ENCODE measurements at places on chromosomes 5 and 9. TPM values are rescaled to one million over a fixed set of nuclear protein-coding genes. Genes with fewer than 3 reads are reported as not detected.

DNA sequence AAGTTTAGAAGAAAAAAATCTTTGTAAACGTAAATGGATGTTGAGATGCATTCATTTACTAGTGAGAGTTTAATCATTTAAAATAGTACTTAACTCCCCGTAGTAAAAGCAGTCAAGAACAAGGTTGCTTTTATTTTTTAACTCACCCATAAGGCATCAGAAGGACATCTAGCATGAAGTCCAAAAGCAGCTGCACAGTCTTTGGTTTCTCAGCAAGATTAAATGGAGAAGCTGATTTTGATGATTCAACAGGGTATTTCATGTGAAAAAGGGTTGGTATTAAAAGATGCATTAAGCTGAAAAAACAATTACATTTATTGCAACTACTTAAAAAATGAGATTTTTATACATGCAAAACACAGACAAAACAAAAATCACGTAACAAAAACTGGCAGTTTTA, 44.0 kb downstream of the ECPAS start:
- no peak for DNase-seq

DNA sequence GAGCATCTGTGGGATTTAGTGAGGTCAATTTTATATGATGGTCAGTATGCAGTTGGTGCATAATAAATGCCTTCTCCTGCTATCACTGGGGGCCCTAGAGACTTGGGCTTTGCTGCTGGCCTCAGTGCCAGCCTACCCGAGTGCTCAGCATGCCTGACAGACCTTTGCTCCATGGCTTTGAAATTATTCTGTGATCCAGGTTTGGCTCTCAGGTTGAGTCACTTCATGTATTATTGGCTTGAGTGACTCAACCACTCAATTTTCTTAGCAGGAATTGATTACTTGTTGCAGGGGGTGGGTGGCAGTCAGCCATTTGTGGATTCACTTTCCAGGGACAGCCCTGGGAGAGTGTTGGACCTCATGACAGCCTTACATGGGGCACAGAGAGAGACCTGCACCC, 13.5 kb downstream of the SLC25A48 start:
- no peak for DNase-seq

DNA sequence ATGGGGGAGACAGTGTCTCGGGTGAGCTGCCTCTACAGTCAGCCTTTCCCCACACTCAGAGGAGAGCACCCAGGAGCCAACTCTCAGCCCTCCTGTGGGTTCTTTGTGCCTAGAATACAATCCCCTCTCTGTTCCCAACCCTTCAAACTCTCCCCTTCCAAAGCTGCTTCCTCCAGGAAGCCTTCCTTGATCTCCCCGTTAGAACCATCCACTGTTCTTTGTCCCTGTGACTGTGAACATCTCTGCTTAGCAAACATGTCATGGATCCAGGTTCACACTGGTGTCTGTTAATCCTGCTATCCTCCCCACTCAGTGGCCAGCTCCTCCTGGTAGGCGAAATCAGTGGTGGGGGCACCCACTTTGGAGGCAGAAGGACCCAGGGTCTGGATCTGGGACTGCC, 16.2 kb upstream of the IER5L start:
- DNase-seq: no peak

The PGGT1B gene
- polyA plus RNA-seq: 38.5 TPM

The MAMDC4 gene
- polyA plus RNA-seq: 5.4 TPM

The PCA3 gene
- polyA plus RNA-seq: 0.96 TPM

DNA sequence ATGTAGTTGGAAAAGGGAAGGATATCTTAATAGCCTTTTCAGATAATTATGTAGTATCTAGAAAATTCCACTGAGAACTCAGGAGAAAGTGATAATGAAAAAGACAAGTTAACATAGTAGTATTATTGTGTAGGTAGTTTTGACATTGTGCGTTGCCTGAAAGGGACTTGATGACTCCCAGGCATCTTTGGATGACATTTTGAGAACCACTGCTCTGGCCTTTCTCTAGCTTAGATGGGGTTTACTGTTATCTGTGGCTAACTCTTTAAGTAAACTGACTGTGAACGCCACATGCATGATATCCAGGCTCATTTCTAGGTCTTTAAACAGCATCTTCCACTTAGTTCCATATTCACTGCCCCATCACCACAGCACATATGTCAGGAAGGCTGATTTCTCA, 14.4 kb upstream of the FYB1 start:
- DNase-seq: no peak

- peak; percentile 61 for DNase-seq
Measured at GRCh38 chr9:17744786-17745185, 165.9 kb downstream of the SH3GL2 start.
